ENCODE measurements at places on chromosomes 2 and 18.

DNA sequence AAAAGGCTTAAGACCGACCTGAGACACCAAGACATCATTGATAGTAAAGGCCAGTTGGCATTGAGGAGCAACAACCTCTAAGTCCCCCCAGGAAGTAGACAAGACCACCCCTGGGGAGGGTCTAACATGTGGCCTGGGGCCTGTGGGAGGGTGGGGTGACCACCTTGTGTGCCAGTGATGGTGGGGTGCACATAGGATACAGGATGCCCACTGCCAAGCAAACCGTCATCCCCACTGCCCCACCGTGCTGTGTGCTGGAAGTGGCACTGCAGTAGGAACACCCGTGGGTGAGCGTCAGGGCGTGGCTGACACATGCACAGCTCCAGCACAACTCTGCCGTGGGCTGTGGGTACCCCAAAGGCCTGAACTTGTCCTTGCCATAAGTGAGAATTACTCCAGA lies 84.3 kb upstream of the LGALSL start:
- no peak for DNase-seq

- DNase-seq, result no peak
These were observed 10.3 kb downstream of the KHK start for GRCh38 chr2:27096748-27097297.

DNA sequence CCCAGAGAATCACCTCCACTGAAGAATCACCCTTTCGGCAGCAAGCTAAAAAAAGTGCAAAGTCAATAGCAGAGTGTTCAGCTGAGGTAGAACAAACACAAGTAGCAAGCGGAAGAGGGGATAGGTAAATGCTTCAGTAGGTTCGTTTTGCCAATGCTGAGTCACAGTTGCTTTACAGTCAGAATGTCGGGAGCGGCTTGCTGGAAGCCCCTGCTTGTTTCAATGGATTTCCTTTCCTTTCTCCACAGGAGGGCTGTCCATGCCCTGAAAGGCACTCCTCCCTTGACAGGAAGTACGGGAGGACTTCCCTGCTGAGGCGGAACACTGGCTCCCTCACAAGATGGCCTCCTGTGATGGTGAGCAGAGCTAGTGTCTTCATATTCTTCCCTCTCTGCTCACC lies 146.2 kb upstream of the LYPD1 start:
- peak; percentile 34 for DNase-seq

DNA sequence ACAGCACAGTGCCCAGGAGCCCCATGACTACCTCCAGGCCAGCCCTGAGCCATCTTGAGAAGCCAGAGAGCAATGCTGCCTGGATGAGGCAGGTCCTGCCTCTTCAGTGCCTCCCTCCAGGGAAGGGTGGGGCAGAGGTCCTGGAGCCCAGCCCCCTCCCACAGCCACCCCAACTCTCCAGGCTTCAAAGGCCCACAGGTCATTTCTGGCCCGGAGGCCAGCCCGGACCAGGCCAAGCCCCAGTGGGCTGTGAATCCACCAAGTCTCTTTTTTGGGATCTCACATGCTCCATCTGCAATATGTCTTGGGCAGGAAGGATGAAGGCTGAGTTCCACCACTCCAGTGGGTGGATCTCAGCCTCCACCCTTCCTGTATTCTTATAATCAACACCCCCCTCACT lies 36.7 kb downstream of the SDC1 start:
- no peak for DNase-seq

GRCh38 chr2:241992753-241993152 lies 123.2 kb downstream of the RTP5 start:
- no peak for DNase-seq

DNA sequence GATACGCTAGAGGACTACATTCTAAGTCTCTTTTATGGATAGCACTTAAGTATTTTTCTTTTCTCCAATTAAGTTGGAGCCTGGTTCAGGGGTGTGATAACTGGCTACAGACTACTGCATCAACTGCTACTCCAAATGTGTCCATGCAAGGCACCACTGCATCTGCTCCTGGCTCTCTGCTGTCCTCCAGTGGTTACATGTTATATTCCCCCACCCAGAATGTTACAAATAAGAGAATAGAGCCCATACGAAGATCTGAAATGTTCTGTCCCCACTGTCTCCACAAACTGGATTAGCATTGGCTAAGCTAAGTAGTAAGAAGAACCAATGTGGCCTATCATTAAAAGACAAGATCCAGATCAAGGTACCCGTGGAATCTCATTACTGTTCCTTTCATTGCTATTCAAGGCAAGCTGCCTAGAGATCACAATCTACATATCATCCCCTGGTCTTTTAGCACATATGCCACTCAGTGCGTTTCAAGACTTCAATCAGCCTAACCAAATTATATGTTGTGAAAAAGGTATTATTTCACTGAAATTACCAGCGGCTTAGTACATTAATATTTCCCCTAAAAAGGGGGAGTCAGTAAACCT lies 308.3 kb upstream of the SLC8A1 start:
- peak; percentile 46 for DNase-seq

Measured in NCI-H460 (cell line).